ENCODE measurements at places on chromosomes 6 and 20. TPM values are rescaled to one million over a fixed set of nuclear protein-coding genes. Genes with fewer than 3 reads are reported as not detected.

DNA sequence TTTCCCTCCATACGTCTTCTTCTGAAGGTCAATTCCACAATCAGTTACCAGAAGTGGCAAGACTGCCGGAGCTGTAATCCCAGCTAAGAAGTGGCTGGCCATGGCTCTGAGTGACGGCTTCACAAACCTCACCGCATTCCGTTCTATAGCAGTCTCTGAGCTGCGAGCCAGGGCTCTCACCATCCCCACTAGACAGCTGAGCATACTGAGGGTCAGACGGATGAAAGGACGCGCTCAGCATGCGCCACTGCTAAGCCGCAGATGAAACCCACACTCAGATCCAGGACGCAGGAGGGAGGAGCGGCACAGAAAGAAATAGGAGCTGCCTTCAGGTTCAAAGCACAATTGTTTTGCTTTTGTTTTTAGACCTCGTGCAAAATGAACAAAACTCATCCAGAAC is 97.9 kb downstream of the ANKRD60 start:
- no peak for DNase-seq

- no peak for DNase-seq
Measured at GRCh38 chr20:52867305-52867704, 104.9 kb upstream of the TSHZ2 start.

Gene RAET1L
- total RNA-seq = not detected

Gene CST11
- not detected for total RNA-seq

- DNase-seq = no peak
Measured at GRCh38 chr20:8435285-8436035, 303.4 kb downstream of the PLCB1 start.

Gene CLDN20
- not detected for total RNA-seq

DNA sequence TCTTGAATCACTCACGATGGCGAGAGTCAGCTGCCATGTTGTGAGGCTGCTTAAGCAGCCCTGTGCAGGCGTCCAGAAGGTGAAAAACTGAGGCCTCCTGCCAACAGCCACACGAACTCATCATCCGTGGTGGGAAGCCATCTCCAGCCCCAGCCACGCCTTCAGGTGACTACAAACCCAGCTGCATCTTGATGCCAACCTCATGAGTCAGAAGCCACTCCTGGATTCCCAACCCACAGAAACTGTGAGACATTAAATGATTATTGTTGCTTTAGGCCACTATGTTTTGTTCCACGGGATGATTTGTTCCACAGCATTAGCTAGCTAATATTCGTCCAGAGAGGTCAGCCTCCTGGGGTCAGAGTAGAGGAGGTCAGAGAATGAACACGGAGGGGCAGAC is 80.5 kb downstream of the SNX5 start:
- DNase-seq = no peak

- DNase-seq = no peak
Measured at GRCh38 chr6:79646561-79646960, 15.4 kb downstream of the SH3BGRL2 start.

Gene TRIM10
- not detected for total RNA-seq

Gene ISM1
- total RNA-seq = 1.6 TPM

DNA sequence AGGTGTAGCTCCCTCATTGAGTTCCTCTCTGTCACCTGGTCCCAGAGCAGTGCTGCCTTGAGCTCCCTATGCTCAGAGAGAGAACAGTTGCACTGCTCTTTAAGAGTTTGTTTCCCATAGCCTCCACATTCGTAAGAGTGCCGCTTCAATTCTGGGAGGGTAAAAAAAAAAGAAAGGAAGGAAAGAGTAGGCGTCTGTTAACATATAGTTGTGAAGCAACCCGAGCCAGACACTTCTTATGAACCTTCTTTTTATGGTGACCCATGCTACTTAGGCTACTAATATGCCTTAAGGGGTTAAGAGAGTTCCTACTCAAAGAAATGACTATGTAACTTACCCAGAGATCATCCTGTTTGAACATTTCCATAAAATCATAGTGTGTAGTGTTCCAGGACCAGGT is 4.3 kb upstream of the ARG1 start:
- no peak for DNase-seq

DNA sequence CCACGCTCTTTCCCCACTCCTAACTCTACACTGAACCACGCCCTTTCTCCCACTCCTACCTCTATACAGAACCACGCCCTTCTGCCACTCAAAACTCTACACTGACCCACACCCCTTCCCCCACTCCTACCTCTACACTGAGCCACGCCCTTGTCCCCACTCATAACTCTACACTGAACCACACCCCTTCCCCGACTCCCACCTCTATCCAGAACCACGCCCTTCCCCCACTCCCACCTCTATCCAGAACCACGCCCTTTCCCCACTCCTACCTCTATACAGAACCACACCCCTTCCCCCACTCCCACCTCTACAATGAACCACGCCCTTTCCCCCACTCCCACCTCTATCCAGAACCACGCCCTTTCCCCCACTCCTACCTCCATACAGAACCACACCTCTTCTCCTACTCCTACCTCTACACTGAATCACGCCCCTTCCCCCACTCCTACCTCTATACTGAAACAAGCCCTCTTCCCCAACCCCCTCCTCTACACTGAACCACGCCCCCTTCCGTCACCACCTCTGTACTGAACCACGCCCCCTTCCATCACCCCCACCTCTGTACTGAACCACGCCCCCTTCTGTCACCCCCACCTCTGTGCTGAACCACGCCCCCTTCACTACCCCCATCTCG is 10.1 kb downstream of the PXMP4 start:
- no peak for DNase-seq

DNA sequence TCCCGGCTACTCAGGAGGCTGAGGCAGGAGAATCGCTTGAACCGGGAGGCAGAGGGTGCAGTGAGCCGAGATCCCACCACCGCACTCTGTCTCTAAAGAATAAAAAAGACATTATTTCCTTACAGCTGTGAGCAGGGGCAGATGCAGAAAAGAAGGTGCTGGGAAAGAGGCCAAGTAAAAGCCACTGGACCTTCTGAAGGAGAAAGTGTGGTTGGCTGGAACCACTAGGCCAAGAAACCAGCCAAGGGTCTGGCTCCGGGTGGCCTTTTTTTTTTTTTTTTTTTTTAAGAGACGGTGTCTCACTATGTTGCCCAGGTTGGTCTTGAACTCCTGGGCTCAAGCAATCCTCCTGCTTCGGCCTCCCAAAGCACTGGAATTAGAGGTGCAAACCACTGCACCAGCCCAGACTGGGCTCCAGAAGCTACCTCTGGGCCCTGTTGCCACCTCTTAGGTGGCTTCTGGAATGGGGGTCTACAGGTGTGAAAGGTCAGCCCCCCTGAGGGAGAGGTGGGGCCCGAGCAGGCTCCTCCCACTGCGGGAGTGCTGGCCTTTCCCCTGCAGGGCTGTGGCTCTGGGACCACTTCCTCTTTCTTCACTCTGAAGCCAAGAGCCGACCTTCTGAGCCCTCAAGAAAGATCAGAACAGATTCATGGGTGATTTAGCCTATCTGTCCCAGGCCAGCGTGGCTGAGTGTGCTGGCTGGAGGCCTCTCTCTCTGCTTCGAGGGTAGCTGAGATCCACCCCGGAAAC is at the start of gene FGD2:
Gene FGD2 (plus strand): TSS at position 595 of the 750 bp plus-strand sequence. CDS start 163 bp downstream, outside the sequence.
- no peak for DNase-seq

GRCh38 chr6:116221911-116222310 is 32.0 kb downstream of the TSPYL4 start:
- DNase-seq = no peak

DNA sequence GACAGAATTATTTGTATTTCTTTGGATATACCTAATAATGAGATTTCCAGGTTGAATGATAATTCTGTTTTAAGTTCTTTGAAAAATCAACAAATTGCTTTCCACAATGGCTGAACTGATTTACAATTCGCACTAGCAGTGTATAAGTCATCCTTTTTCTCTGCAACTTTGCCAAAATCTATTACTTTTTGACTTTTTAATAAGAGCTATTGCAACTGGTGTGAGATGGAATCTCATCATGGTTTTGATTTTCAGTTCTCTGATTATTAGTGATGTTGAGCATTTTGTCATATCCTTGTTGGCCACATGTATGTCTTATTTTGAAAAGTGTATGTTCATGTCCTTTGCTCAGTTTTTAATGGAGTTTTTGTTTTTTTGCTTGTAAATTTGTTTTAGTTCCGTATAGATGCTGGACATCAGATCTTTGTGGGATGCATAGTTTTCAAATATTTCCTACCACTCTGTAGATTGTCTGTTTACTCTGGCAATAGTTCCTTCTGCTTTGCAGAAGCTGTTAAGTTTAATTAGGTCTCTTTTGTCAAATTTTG is 409.8 kb upstream of the CITED2 start:
- no peak for DNase-seq

Gene LRRN4
- not detected for total RNA-seq

Gene SLC25A27
- total RNA-seq = 0.38 TPM

DNA sequence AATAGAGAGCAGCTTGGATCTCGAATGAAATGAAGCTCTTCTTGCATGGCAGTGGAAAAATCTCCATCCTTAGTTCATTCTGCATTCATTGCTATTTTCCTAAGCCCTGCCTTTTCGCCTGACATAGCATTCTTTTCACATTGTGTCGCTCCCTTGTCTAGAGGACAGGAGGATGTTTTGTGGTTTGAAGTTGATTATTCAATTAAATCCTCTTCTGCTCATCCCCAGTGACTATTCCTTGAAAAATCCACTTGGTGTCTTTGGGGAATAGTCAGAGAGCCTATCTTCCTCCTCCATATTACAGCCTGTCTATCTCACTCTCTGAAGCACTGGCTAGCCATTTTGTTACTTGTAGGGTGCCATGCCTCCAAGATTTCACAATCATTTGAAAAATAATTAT is 161.2 kb downstream of the KLHL32 start:
- DNase-seq = no peak

DNA sequence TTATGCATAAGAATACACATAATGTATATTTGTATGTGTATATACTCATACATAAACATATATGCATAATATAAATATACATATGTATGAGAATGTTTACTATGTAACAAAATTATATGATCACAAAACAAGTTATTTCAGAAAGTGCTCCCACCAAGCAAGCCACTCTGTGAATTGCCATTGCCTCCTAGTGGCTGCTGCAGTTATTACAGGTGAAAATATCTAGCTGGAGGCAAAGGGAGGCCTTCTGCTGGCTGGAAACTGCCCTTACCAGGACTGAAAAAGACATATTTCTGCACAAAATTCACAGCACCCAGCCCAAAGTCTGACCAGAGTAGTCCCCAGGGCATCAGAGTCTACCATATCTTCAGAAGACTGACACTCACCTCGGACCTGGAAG is 14.4 kb upstream of the ADAM33 start:
- no peak for DNase-seq

Gene PRRT1
- 0.35 TPM for total RNA-seq

Gene GNAS-AS1
- total RNA-seq = 0.55 TPM

- no peak for DNase-seq
Measured at GRCh38 chr6:55497694-55498093, 81.3 kb downstream of the HMGCLL1 start.
